ENCODE measurements at places on chromosomes 12 and 14. TPM values are rescaled to one million over a fixed set of nuclear protein-coding genes. Genes with fewer than 3 reads are reported as not detected.
A peak's percentile ranks its signal among the peaks of the same experiment; 100 is the strongest.

DNA sequence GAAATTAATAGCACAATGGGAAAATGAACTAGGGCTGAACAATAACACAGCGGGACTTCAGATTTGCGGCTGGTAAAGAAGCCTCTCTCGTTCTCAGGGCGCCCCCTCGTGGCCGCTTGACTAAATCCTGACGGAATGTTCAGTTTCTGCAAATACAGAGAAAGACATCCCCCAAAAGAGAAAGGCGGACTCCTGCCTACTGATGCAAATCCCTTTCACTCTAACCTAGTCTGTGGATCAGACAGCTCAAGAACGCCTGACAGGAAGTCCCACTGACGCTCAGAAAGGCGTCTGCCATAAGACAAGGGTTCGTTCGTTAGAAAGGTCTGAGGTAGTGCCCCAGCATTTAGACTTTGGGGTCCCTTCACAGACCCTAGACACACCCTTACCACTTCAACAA, 2.5 kb downstream of the NUAK1 start:
- H3K4me3 ChIP-seq, result peak overlapping the region; percentile 79
- no peaks in the 10 kb centered on the region for H3K27me3 ChIP-seq
- no peaks in the 10 kb centered on the region for H3K36me3 ChIP-seq
- peak; percentile 92 for DNase-seq

DNA sequence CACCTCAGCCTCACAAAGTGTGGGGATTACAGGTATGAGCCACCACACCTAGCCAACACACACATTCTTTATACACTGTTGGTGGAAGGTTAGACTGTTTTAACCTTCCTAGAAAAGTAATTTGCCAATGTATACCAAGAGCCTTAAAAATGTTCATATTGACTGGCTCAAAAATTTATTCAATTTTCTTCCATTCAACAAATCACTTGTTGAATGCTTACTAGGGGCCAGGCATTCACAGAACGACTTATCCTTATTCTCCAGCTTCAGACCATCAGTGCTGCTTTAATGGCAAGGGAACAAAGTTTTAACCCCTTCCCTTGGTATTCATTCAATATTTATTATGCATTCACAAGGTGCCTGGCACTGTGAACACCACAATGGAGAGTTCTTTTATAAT, 3.0 kb downstream of the NR2C1 start:
- DNase-seq, result no peak
- no peak overlapping the region for H3K27ac ChIP-seq
- H3K27me3 ChIP-seq, result no peaks in the 10 kb centered on the region
- H3K36me3 ChIP-seq, result peaks cover 36% of the 10 kb centered on the region
- no peak overlapping the region for H3K4me3 ChIP-seq
- H3K4me1 ChIP-seq, result peaks cover 19% of the 10 kb centered on the region

GRCh38 chr14:74176400-74176793, 62.9 kb upstream of the VSX2 start:
- H3K36me3 ChIP-seq, result no peaks in the 10 kb centered on the region
- H3K4me1 ChIP-seq, result no peaks in the 10 kb centered on the region
- no peak overlapping the region for H3K27ac ChIP-seq
- DNase-seq, result no peak
- no peaks in the 10 kb centered on the region for H3K27me3 ChIP-seq

- no peaks in the 10 kb centered on the region for H3K27me3 ChIP-seq
- no peak overlapping the region for H3K27ac ChIP-seq
- no peaks in the 10 kb centered on the region for H3K36me3 ChIP-seq
Measured at GRCh38 chr14:105126126-105126980, 42.2 kb downstream of the JAG2 start.

SERPINA9 gene
- not detected for total RNA-seq

AKAP3 gene
- total RNA-seq, result 6.1 TPM

GDF11 gene
- total RNA-seq, result 6.2 TPM

ADAMTS20 gene
- not detected for total RNA-seq

- DNase-seq, result peak; percentile 48
- H3K36me3 ChIP-seq, result no peaks in the 10 kb centered on the region
- H3K4me3 ChIP-seq, result peak overlapping the region; percentile 5
- peaks cover 9% of the 10 kb centered on the region for H3K4me1 ChIP-seq
- H3K27me3 ChIP-seq, result peaks cover 23% of the 10 kb centered on the region
Measured at GRCh38 chr12:95446506-95446900, 27.4 kb upstream of the METAP2 start.

- no peak overlapping the region for H3K4me3 ChIP-seq
- H3K27me3 ChIP-seq, result no peaks in the 10 kb centered on the region
- peaks cover 100% of the 10 kb centered on the region for H3K36me3 ChIP-seq
- H3K4me1 ChIP-seq, result no peaks in the 10 kb centered on the region
- no peak for DNase-seq
- no peak overlapping the region for H3K27ac ChIP-seq
Measured at GRCh38 chr14:50762001-50762930, 68.7 kb downstream of the NIN start.

BATF gene
- 1.8 TPM for total RNA-seq

R3HDM2 gene
- total RNA-seq, result 43.7 TPM

DNA sequence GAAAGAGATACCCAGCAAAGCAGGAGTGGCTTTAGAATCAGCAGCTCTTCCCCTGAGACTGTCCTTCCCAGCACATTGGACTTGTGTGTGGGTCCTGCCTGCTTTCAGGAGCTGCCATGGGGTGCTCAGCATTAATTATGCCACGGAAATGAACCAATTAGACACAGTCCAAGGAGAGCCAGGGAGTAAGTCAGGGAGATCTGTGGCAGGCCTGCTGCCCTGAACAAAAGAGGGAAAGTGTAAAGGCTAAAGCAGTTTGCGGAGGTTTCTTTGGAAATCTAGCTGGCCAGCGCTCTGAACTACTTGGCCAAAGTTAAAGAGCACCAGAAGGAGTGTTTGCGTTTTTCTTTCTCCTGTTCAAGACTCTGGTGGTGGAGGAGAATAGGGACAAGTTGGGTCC, 65.7 kb upstream of the SRSF5 start:
- H3K4me3 ChIP-seq, result no peak overlapping the region
- DNase-seq, result no peak
- H3K4me1 ChIP-seq, result peaks cover 85% of the 10 kb centered on the region

GNB3 gene
- 8.2 TPM for total RNA-seq

CMKLR1 gene
- 10.4 TPM for total RNA-seq

DNA sequence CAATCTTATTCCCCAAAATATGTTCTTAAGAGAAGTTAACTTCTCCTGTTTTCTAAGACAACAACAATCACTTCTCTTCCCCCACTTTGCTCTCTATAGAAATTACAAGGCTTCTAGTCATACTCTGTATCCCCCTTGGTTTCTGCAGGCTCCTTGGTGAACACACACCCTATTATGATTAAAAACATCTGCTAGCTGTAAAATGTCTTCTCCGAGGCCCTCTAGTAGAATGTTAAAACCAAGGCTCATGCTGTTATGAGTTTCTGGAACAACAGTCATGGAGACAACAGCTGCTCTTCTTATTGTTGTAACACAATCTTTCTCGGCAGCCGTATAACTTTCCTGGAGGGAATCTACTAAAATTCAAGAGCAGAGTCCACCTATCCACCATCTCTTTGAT, 397.5 kb upstream of the CCDC196 start:
- no peaks in the 10 kb centered on the region for H3K4me1 ChIP-seq
- no peak overlapping the region for H3K4me3 ChIP-seq
- DNase-seq, result no peak

DNA sequence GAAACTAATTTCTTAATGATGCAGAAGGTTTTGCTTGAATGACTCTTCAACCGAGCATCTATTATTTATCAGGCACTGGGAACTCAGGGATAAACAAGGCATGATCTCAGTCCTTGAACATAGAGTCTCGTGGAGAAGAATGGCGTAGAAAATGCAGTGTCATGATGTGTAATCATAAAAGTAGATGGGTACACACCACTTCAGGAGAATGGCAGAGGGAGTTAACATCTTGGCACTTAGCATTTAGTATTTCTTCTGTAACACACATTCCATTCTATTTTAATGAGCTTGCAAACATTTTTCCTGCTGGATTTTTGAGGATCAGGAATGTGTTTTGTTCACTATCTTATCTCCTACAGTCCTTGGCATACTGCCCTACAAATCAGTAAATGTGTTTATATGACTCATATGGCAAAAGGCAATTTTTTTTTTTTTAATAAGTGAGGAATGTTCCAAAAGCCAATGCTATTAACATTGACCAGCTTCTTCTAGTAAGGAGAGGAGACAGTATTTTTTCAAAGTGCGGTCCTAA, 3.8 kb downstream of the TXNRD1 start:
- H3K36me3 ChIP-seq, result no peaks in the 10 kb centered on the region
- H3K4me1 ChIP-seq, result no peaks in the 10 kb centered on the region
- peak overlapping the region; percentile 66 for H3K27ac ChIP-seq
- peak; percentile 9 for DNase-seq

DNA sequence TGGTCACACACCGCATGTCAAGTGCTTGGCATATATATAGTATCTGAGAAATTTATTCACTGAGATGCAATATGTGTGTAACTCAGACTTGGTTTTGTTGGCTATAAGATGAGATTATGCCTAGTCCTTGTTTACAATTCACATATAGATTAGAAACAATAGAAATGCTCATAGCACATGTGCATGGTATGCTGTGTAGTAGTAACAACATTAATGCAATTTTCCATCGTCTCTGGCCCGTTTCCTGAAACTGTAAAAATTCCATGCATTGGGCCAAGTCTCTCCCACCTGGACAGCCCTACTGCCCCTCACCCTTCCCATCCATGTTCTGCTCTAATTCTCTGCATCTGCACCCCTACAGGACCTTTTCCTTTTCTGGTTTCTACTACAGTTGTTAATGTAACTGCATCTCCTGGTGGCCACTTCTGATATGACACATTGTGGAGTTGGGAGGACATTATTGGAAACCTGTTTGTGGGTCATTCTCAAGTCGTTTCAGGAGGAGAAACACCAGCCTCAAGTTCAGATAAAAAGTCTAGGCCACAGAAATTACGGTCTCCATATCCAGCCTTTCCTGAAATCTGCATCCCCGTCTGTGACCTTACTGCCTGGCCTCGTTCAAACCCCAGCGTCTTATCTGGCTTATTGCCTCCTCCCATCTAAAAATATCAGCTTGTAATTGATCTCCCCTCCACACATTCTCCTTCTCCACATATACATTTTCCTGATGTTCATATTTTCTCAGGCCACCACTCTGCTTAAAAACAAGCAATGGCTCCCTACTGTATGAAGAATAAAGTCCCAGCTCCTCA, 37.5 kb downstream of the EMP1 start:
- H3K27me3 ChIP-seq, result no peaks in the 10 kb centered on the region
- no peak overlapping the region for H3K4me3 ChIP-seq

GRCh38 chr14:99568567-99569560, 35.1 kb downstream of the CCDC85C start:
- no peak overlapping the region for H3K4me3 ChIP-seq
- peak overlapping the region; percentile 59 for H3K27ac ChIP-seq
- peak; percentile 59 for DNase-seq
- H3K27me3 ChIP-seq, result no peaks in the 10 kb centered on the region
- H3K4me1 ChIP-seq, result peaks cover 37% of the 10 kb centered on the region

DNA sequence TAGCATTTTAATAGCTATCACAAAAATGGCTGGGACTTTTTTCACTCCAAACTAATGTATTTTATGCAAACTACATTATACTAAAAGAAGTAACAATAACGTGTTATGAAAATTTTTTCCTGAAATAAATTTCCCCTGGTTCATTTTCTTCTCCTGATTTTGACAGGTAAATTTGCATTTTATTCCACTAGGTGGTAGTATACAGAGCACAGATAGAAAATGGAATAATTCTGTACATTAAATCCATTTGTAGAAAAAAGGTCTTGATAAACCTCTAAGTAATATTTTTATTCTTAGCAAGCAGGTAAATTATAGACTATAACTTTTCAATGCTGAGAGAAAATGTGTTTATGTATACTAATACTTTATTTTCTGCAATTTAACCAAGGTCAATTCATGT, 96.5 kb downstream of the BCAT1 start:
- no peaks in the 10 kb centered on the region for H3K27me3 ChIP-seq
- no peaks in the 10 kb centered on the region for H3K4me1 ChIP-seq
- no peak overlapping the region for H3K4me3 ChIP-seq
- DNase-seq, result no peak

DNA sequence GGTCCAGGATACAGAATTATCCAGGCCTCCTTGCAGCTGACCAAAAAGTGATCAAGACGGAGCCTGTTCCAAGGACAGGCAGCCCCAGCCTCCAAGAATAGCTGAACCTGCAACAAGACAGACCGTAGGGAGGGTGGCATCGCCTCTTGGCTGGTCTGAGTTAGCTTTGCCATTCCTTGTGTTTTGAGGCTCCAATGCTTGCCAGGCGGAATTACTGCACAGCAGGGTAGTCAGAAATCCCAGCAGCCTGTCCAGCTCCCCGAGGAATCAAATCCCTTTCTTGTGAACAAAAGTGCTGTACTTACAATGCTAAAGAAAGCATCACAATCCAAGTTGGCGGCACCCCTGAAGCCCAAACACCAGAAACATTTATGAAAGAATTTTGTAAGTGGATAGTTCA, 246.9 kb downstream of the TMEM132C start:
- no peaks in the 10 kb centered on the region for H3K27me3 ChIP-seq
- no peaks in the 10 kb centered on the region for H3K36me3 ChIP-seq
- H3K4me1 ChIP-seq, result no peaks in the 10 kb centered on the region
- no peak for DNase-seq
- H3K4me3 ChIP-seq, result no peak overlapping the region

ASPG gene
- total RNA-seq, result 12.7 TPM

DNA sequence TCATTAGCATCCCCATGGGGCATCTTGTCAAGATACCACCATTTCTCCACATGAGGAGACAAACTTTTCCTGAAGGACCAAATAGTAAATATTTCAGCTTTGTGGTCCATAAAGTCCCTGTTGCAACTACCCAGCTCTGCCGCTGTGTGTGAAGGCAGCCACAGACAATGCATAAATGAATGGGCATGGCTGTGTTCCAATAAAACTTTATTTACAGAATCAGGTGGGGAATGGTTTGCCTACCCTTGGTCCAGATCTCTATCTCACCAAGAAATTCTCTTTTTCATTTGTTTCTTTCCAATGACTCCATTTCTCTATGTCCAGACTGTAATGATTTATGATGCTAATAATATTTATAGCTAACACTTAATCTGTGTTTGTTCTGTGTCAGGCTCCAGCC, 409.3 kb upstream of the TBX3 start:
- H3K4me1 ChIP-seq, result no peaks in the 10 kb centered on the region
- DNase-seq, result no peak
- H3K27ac ChIP-seq, result no peak overlapping the region
- no peak overlapping the region for H3K4me3 ChIP-seq
